Stimulated activated CD4-positive, alpha-beta T cell treated with anti-CD3 and anti-CD28 coated beads, Interleukin-12 subunit alpha, Interleukin-12 subunit beta, amount 100 ng/mL, for 48 hours (primary cell): ENCODE measurements at places on chromosomes 13 and 19.

DNA sequence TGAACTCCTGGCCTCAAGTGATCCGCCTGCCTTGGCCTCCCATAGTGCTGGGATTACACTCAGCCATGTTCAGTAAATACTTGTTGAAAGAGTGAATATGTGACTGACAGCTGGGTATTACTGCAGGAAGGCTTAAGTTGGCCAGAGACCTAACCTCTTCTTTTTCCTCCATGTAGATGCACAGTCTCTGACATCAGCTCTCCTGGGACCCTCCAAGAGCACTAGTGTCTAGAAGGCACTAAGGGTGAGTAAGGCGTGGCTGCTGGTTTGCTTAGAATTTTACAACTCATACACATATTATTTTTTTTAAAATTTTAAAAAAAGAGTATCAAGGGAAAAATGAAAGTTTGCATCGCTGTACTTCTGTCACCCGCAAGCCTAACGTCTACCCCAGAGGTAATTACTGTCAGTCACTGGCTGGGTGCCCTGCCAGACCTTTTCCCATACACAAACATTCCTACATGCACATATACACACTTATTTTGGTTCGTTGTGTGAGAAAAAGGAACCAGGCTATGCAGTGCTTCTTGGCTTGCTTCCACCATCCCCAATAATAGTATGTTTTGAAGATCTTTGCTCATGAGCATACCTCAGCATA lies 122.0 kb downstream of the SIPA1L3 start:
- DNase-seq = no peak

GRCh38 chr19:32231691-32232090 lies 113.7 kb upstream of the ZNF507 start:
- no peak for DNase-seq

GRCh38 chr13:42396901-42397655 lies 125.1 kb downstream of the AKAP11 start:
- DNase-seq = no peak

GRCh38 chr19:23263870-23264590 lies 13.8 kb upstream of the ZNF724 start:
- DNase-seq = no peak

- DNase-seq = peak; percentile 18
Measured at GRCh38 chr13:23695711-23696464, 125.7 kb downstream of the TNFRSF19 start.

GRCh38 chr19:34452723-34453122 lies 24.5 kb downstream of the UBA2 start:
- DNase-seq = no peak

DNA sequence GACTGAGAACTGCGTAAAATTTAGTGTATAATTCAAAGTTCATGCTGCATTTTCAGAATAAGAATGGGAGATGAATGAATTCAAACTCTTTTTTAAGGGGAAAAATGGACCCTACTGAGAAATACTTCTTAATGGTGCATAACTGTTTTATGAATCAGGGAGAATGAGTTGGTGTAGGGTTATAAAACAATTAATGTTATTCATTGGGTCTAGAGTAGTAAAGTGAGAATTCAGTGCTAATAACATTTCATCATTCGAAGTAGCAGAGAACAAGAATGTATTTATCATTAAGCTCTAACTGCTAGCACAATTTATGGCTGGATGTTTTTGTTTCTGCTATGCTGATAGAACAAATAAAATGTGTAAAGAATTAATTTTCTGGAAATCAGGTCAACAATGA lies 310.2 kb downstream of the SLITRK5 start:
- no peak for DNase-seq

DNA sequence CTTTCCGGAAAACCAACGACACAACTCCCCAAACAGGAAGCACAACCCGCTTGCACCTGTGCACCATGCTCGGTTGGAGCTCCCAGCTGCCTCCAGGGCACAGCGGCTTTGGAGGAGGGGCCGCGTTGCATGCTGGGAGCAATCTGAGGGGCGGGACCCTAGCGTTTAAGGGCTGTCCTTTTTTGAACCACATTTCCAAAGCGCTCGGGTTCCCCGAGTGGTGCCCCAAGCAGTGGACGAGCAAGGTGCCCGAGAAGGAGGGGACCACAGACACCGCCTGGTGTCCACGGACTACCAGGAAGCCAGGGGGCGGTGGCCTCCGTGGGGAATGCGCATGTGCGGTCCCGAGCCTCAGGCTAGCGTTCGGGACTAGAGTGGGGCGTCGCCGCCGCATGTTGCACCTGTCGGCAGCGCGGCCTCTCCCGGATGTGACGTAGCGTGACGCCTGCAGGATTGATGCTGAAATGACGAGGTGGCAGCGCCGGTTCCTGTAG lies 11.9 kb upstream of the ZNF57 start:
- DNase-seq = peak; percentile 36

DNA sequence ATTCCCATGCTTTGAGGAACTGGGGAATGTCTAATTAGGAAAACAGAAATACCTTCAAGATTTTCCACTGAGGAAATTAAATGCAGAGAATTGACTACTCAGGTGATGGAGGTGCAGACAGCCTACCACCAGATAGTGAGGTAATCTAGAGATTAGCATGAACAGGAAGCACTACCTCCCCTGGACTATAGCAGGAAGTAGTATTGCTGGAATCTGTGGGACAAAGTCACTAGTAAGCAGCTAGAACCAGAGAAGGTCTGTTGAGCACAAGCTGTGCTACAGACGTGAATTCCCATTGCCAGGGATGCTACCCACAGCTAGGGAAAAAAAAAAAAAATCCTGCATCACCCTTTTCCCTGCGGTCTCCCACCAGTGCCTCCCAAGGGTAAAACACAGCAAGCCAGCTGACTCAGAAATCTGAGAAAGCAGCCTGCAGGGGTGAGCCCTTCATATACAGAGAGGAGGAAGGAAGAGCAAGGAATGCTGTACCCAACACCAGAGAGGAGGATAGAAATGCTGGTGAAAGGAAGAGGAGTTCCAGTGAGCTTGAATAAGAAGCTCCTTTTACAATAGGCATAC lies 10.2 kb downstream of the ENOX1 start:
- no peak for DNase-seq

DNA sequence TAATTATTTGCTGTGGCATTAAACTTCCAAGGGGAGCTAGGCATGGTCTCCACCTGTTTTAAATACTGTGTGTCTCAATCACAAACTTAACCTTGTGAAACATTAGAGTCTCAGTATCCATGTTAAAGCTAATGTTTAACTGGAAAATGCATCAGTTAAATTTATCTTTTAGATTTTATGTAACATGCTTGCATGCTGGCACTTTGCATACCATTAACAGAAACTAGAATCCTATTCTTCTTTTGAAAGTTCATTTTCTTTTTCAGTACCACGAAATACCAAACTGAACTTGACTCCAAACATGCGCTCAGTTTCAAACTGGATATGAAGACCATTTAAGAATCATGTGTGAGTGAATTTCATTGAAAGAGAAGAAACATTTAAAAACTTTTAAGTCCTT lies 328.9 kb upstream of the SLC10A2 start:
- DNase-seq = no peak

- DNase-seq = no peak
Measured at GRCh38 chr13:112839356-112840105, 129.5 kb upstream of the MCF2L start.

DNA sequence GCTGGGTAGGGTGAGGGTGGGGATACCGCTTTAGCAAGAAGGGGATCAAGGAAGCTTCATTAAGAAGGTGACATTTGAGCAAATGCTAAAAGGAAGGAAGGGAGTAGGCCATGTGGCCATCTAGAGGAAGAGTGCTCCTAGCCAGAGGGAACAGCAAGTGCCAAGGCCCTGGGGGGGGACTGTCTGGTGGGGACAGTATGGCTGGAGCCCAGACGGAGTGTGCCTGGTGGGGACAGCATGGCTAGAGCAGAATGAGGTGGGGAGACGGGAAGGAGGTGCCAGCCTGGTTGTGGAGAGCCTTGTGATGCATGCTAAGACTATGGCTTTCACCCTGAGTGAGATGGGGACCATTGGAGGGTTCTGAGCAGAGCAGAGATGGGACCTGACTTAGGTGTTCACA lies 2.1 kb upstream of the TGFB1 start:
- DNase-seq = no peak

- DNase-seq = no peak
Measured at GRCh38 chr19:58380037-58380661, 681 bp downstream of the ZNF837 start.

- DNase-seq = no peak
Measured at GRCh38 chr13:28246891-28247290, 108.5 kb downstream of the PAN3 start.

DNA sequence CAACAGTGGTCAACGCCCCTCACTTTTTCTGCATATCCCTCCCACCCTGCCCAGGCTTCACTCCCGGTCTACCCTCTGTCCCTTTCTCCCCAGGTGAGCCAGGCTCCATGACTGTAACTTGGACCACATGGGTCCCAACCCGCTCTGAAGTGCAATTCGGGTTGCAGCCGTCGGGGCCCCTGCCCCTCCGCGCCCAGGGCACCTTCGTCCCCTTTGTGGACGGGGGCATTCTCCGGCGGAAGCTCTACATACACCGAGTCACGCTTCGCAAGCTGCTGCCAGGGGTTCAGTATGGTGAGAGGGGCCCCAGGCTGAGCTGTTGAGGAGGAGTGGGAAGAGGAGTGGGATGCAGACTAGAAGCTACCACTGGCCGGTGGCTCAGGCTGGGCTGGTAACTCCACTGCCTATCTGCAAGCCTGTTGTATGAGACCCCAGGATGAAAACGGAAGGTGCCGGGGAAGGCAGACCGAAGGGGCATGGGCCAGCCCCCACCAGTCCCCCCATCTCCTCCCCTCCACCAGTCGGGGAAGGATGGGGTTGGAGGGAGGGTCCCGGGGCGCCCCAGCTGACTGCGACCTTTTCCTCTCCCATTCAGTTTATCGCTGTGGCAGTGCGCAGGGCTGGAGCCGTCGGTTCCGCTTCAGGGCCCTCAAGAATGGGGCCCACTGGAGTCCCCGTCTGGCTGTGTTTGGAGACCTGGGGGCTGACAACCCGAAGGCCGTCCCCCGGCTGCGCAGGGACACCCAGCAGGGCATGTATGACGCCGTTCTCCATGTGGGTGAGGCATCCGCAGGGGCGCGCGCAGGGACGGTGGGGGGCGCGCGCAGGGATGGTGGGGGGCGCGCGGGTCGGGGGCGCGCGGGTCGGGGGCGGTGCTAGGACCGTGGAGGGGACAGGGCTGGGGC lies 14.4 kb downstream of the ACP7 start:
- no peak for DNase-seq

- DNase-seq = no peak
Measured at GRCh38 chr13:92823059-92823458, 403.5 kb upstream of the GPC6 start.

GRCh38 chr19:51441410-51442390 lies 16.6 kb downstream of the SIGLEC8 start:
- DNase-seq = peak; percentile 93
